ENCODE measurements at places on chromosomes 4 and X.

GRCh38 chr4:76690011-76690905 lies 207.7 kb downstream of the SOWAHB start:
- DNase-seq = no peak

DNA sequence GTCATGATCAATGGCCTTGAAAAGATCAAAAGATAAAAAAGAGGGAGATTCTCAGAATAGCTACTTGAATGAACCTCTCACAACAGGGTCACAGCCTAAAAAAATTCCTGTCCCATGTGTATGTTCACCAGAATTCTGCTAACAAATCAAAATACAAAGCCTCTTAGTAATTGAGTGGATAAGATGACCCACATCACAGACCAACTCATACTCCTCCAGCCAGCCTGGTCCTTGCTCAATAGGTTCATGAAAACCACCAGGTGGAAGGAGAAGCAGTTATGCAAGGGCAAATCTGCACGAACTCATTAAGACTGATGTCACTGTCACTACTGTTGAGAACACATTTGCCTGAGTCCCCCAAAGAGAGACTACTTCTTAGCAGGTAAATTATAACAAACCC lies 21.5 kb downstream of the WDFY3 start:
- no peak for DNase-seq

DNA sequence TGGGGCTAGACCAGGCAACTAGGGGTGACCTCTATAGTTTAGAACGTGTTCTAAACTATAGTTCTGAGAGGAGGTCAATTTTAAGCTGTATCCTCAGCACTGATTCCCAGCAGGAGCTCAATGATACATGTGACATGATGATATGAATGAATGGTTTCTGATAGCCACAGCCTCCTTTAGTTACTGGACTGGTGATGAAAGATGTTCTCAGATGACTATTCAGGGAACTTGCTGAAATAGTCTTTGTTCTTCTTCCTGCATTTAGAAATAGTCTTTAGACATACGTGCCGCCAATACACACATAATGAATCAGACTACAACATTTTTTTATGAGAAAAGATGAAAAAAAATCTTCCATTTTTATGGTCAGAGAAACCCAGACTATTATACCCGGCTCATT lies 116.3 kb upstream of the TMEM150C start:
- DNase-seq = no peak

GRCh38 chr4:8675383-8675782 lies 82.8 kb downstream of the CPZ start:
- DNase-seq = no peak

DNA sequence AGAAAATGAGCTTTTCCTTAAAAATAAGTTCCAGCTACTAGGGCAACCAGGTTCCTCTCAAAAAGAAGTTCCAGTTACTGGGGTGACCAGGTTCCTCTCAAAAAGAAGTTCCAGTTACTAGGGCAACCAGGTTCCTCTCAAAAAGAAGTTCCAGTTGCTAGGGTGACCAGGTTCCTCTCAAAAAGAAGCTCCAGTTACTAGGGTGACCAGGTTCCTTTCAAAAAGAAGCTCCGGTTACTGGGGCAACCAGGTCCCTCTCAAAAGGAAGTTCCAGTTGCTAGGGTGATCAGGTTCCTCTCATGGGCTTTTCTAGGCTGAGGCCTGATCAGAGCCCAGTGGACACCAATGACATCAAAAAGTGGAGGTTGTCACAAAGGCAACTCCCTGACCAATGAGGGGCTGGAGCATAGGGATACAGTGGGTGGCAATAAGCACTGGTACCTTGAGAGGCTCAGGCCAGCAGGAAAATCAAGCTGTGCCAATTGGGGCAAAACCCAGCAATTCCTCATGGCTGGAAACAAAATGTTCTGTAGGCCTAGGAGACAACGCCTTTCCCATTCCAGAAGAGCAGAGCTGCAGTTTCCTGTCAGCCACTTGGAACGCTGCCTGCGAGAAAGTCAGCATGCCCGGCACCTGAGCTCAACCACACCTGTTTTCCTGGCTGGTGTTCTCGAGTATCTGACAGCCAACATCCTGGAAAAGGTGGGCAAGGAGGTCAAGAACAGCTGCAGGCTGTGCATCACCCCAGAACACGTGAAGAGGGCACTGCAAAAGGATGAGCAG lies 12.3 kb upstream of the SYTL5 start:
- DNase-seq = no peak

- DNase-seq = no peak
Measured at GRCh38 chrX:37662181-37662580, 23.4 kb upstream of the XK start.

DNA sequence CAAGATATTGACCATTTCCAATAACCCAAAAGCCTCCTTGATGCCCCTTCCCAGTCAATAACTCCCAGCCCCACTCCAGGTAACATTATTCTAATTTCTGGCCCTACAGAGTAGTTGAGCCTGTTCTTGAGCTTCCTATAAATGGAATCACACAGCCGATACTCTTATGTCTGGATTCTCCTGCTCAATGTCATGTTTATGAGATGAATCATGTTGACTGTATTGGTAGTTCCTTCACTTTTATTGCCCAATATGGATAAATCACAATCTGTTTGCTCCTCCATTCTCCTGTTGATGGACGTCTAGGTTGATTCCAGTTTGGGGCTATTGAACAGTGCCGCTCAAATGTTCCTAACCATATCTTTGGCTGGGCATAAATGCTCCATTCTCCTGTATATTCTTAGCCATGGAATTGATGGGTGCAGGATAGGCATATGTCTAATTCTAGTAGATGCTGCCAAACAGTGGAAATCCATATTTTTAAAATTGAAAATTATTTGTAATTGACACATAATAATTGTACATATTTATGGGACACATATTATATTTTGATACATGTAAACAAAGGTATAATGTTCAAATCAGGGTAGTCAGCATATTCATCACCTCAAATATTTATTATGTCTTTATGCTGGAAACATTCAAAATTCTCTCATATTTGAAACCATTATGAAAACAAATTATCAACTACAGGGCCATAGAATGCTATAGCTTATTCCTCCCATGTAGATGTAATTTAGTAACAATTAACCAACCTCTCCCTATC lies 40.5 kb upstream of the SLC2A9 start:
- no peak for DNase-seq

DNA sequence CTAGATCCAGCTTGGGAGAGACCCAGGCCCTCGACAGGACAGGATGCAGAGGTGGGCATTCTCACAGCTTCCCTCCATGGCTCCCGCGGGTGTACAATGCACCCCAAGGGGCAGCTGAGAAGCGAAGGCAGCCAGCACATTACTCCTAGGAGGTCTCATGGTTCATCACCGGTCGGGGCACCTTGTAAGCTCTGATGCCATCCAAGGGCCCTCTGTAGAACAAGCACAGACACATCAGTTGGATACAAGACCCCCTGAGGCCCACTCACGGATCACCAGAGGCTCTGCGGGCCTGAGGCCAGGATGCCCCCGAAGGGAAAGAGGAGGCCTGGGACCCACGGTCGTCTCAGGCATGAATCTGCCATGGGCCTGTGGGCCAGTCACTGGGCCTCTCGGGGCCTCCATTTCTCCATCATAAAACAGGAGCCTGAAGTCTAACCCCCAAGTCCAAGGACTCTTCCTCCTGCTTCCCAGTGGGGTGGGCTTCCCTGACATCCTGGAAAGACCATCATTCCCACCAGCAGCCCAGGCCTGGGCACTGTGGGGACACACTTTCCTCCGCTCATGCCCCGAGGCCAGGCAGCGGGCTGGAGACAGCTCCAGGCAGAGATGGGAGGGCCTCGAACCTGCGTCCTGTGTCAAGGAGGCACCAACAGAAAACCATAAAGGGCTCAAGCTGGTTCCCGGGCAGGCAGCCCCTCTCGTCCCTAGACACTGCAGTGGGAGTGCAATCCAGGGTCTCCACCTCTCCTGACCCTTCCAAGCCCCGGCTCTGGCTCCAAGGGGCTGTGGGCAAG lies 20.1 kb downstream of the HMX1 start:
- no peak for DNase-seq

GRCh38 chr4:10144479-10144878 lies 27.9 kb upstream of the WDR1 start:
- DNase-seq = no peak

DNA sequence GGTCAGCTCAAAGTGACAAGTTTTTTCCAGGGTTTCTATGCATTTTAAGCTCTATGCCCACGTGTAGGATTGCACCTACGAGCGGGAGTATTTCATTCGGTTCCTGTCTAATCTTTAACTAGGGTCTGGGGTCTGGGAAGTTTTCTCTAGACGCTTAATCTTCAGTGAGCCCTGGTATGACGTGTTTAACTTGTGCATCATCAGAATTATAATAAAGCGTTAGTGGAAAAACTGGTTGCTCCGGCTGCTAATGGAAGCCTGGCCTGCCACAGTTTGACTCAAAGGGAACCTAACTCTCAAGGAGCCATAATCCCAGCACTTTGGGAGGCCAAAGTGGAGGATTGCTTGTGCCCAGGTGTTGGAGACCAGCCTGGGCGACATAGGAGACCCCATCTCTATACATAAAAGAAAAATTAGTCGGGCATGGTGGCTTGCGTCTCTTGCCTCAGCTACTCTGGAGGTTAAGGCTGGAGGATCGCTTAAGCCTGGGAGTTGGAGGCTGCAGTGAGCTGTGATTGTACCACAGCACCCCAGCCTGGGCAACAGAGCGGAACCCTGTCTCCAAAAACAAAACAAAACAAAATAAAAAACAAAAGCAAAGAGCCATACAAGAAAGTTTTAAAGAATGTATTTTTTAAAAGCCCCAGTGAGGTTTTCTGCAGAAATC lies 30.2 kb downstream of the ARSD start:
- DNase-seq = no peak

All from stimulated activated CD8-positive, alpha-beta memory T cell treated with anti-CD3 and anti-CD28 coated beads, Interleukin-2, amount 100 ng/mL, for 1 hour (primary cell).